ENCODE measurements at places on chromosomes 1 and 21. TPM values are rescaled to one million over a fixed set of nuclear protein-coding genes. Genes with fewer than 3 reads are reported as not detected.

CATSPER4 gene
- not detected for total RNA-seq

SH2D5 gene
- total RNA-seq, result 17.6 TPM

UBE2U gene
- not detected for total RNA-seq

ERICH3 gene
- total RNA-seq, result not detected

PRKCZ gene
- 10.3 TPM for total RNA-seq

HTR1D gene
- 16.5 TPM for total RNA-seq

MX2 gene
- total RNA-seq, result not detected

AMPD1 gene
- not detected for total RNA-seq

OR2G6 gene
- not detected for total RNA-seq

FBLIM1 gene
- total RNA-seq, result 31.1 TPM

NECTIN4 gene
- 2.9 TPM for total RNA-seq

CFHR4 gene
- total RNA-seq, result not detected

SLC22A15 gene
- total RNA-seq, result 0.74 TPM

ACTL8 gene
- total RNA-seq, result 1.7 TPM

LCE1B gene
- not detected for total RNA-seq

IPP gene
- 2.3 TPM for total RNA-seq

TFF2 gene
- total RNA-seq, result not detected

TCHH gene
- total RNA-seq, result 0.19 TPM

ERRFI1 gene
- 172 TPM for total RNA-seq

CRNN gene
- not detected for total RNA-seq

PTGER3 gene
- not detected for total RNA-seq

FCGR3B gene
- total RNA-seq, result not detected

GNAT2 gene
- total RNA-seq, result not detected

USP25 gene
- total RNA-seq, result 13.4 TPM

ALX3 gene
- not detected for total RNA-seq

BECN2 gene
- total RNA-seq, result not detected

HSD3B1 gene
- total RNA-seq, result not detected

ANGPTL3 gene
- not detected for total RNA-seq

NBPF26 gene
- total RNA-seq, result 5.1 TPM
